ENCODE measurements at places on chromosomes 6 and 20.

- DNase-seq, result no peak
Observed at GRCh38 chr6:17656644-17657043, 50.1 kb downstream of the NUP153 start.

GRCh38 chr6:155883334-155883731 lies 427.7 kb upstream of the NOX3 start:
- DNase-seq, result no peak

- no peak for DNase-seq
Observed at GRCh38 chr6:1630771-1631217, 21.1 kb downstream of the FOXC1 start.

DNA sequence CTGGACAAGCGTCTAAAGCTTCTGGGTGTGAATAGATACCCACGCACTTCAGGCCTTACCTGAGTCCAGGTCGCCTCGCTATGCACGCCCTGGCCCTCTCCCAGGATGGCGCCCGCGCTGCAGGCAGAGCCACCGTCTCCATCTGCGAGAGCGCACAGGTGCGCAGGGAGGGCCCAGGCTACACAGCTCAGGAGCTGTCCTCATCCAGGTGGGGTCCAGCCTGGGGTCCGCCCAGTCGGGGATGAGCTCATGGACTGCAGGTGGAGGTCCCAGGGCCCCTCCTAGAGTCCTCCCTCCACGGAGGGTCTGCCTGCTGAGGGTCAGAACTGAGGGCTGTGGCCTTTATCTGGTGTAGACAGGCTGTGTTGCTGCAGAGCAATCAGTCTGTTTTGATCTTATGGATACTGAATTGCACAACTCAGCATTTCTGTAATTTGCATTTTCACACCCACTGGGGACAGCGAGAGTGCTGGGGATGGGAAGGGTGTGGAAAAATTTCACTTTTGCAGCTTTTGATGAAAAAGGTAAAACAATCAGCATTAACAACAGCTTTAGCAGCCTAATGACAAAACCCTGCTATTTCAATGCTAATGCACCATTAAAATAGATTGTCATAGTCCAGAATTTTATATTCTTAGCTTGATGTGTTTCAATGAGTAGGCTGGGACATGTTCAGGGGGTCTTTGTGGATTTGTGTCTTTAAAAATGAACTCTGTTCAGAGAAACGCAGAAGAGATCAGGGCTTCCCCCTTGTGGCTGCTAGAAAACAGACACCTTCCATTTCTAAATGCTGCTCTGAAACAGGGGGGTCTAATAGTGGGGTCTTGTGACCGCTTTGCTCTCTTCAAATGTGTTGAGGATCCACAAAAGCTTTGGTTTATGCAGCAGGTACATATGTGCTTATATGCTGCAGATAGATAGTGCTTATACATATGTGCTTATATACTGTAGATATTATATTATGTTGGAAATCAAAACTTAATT lies 77.8 kb upstream of the PHACTR3 start:
- DNase-seq, result peak; percentile 7

GRCh38 chr6:152598421-152598820 lies 38.7 kb downstream of the SYNE1 start:
- DNase-seq, result no peak

Data from COR-L47 (cell line).